Anterior cingulate cortex (tissue), 58 donors: ENCODE measurements at places on chromosomes 3 and 15.

DNA sequence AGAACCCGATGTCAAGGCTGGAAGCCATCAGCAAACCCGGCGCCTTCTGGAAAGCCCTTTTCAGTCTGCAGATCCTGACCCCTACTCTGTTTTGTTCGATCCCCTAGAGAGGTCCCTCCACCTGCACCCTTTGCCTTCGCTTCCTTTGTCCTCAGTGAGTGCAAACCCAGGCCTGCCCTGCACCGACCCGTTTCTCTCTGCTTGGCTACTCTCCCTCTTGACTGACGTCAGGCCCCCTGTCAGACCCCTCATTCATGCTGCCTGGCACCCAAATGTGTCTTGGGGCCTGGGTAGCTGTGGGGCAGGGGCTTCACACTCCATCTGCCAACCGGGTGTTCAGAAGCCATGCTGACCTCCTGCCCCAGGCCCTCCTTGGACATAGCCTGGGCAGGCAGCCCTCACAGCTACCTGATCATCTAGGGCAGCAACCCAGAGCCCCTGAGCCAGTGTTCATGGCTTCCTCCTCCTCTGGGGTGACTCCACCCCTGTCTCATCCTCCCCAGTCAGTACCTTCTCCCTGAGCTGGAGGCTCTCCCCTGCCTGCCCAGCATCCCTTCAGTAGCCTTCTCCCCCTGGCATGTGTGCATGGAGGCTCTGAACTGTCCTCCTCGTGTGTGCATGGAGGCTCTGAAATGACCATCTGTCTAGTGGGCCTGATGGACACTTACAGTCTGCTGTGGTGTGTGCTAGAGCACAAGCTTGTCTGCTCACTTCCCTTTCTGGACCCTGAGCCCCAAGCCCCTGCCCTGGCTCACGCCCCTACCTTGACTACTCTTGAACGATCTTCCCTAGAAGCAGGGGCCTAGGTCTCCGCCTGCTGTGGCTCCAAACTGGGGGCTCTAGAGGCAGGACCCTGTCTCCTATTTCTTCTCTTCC is 69.4 kb downstream of the EXOG start:
- DNase-seq = no peak

GRCh38 chr3:32392536-32393302 is 1.1 kb downstream of the CMTM7 start:
- no peak for DNase-seq

- no peak for DNase-seq
Observed at GRCh38 chr15:101003081-101003480, 83.9 kb downstream of the LRRK1 start.

- DNase-seq = no peak
Observed at GRCh38 chr3:31979001-31979697, 1.9 kb downstream of the OSBPL10 start.

DNA sequence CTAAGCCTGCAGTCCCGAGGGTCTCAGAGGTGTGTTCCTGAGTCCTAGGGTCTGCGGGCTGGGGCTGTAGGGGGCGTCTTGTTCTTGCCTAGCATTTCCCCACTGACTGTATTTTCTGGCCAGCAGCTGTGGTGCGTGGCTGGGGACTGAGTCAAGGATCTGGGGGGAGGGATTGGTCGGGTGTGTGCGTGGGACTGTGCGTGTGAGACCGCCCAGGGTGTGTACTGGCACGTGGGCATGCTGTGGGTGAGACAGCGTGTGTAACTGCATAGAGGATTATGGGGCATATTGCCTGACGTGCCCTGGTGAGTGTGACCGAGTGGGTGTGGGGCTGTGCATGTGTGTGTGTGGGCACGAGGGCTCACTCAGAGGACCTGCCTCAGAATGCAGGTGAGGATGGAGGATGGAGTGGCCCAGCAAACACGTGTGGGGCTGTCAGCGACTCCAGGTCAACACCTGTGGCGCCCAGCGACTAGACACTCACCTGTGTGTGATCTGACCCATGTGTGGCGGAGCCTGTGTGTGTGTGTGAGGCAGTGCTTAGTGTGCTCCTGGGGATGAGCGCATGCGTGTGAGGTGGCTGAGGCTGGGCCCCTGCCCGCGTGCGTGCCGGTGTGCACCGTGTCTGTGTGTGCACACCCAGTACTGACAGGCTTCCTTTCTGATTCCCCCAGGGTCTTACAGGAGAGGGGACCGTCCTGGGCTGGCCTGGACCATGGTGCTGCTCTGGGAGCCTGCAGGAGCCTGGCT is 20.9 kb downstream of the FBLN2 start:
- no peak for DNase-seq

DNA sequence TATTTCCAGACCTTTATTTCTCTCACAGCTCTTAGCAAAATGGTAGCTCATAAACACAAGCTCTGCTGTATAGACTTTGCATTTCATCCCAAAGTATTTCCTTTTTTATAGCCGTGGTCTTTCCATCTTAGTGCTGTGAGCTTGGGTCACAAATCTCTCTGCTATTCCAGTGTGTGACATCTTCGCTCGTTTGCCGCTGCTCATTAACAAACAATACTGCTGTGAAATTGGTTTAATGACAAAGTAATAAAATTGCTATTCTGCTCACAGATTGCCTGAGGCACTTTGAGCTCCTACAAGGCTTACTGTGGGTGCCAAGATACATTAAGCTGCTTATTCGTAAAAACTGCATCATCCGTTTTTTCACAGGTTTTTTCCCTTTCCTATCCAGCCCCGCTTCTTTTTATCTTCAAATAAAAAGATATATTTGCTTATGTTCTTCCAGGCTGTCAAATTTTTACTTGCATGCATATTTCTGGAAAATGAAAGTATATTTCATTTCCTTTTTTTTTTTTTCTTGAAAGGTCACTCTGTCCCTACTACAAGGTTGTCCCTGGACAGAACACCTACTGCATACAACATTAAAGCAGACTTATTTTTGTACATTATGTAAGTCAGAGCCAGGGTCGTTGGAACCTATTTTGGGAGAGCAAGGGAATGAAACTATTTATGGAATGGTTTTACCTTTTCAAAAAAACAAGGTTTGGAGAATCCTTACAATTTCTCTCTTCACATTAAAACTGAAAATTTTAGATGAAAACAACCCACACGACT is 174.5 kb downstream of the MEIS2 start:
- DNase-seq = no peak

GRCh38 chr3:56125358-56126005 is 342.8 kb downstream of the ERC2 start:
- no peak for DNase-seq

DNA sequence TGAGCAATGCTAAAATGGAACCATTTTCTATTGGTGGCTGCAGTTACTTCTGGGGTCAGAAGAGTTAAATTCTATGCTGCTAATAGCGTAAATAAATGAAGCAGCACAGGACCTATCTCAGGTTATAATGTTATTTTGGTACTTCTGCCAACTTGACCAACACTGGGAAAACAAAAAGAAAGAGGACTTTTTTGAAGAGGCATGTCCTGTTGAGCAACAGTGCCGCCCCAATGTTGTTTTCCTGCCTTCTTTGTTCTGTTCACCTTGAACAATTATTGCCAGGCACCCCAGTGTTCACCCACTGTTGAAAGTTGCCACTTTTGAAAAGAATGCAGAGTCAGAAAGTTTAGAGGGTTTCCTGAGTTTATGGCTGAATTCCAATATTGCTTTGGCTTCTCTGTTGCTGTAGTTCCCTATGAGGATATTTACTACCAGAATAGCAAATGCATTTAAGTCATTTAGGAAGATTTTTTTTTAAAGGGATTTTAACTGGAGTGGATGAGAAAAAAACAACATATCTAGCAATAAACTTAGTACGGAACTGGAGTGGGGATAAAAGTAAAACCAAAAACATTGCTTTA is 679.0 kb upstream of the DPPA4 start:
- no peak for DNase-seq
